Forelimb muscle (tissue), 1 donor: ENCODE measurements at places on chromosomes 3 and 15.
A peak's percentile ranks its signal among the peaks of the same experiment; 100 is the strongest.

GRCh38 chr15:62798536-62798935, 244.0 kb upstream of the TPM1 start:
- no peak for DNase-seq

- DNase-seq = no peak
Observed at GRCh38 chr15:36029606-36030210, 483.7 kb upstream of the DPH6 start.

GRCh38 chr3:49842843-49843517, 13.4 kb downstream of the TRAIP start:
- DNase-seq = no peak

DNA sequence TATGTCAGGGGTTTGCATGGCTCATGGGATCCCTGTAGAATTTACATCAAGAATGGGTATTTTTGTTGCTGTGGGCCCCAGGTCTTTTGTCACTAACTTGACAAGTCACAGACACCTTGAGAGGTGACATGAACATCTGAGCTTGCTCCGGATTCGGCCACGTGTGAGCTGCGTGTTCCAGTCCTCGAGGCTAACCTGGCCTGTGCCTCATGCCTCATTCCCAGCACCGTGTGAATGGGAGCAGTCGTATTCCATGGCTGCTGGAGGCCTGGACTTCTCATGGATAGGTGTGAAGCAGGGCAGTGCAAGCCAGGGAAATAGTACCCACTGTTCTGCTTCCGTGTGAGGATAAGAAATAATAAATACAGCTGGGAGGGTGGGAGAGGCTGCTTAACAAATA, 423.5 kb downstream of the OCA2 start:
- no peak for DNase-seq

DNA sequence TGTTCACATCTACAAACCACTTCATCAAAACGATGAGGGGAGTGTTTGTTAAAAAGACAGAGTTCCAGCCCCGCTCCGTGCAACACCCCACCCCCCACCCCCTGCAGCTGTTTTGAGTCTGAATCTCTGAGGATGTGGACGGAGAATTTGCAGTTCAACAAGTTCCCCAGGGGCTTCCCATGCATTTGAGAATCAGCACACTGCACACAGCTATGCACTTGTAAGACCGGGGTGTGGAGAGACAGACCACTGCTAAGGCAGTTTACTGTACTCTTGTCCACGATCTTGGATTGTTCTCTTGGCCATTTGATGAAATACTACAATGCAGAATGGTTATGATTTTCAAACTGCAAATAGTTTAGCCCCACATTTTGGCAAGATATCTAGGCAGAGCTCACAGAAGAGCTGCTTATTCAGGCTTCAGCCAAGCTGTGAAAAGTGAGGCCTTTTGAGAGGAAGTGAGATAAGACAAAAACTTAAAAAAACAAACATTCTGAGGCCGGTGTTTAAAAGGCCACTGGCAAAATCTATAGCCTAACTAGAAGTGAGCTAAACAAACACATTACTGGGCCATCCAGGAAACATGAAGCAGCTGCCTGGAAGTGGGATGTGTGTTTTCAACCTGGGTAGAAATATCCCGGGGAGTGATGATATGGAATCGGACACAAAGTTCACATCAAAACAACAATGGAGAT, 308.2 kb upstream of the ADAMTS9 start:
- DNase-seq = no peak

DNA sequence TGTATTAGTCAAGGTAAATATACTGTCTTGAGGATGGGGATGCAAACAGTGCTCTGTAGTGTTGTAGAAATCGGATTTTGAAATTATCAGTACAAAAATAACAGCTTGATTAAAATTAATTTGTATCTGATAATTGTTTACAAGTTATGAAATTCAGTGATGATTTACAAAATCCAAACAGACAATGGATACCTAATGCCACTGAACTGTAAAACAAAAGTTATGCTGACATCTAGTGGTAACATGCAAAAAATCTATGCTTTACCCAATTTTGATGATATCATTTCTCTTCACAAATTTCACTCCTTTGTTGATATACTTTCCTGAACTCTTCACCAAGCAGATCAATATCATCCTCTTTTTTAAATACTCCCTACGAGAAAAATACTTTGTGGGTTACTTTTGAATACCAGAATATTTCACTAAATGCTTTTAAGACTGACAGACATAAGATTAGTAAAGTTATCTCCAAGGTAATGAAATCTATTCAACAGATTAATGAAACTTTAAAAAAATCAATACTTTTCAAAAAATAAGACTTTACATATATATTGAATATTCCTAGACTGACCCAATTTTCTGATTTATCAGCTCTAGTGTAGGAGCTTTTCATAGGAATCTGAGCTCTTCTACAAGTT, 36.0 kb downstream of the MNS1 start:
- peak; percentile 9 for DNase-seq

DNA sequence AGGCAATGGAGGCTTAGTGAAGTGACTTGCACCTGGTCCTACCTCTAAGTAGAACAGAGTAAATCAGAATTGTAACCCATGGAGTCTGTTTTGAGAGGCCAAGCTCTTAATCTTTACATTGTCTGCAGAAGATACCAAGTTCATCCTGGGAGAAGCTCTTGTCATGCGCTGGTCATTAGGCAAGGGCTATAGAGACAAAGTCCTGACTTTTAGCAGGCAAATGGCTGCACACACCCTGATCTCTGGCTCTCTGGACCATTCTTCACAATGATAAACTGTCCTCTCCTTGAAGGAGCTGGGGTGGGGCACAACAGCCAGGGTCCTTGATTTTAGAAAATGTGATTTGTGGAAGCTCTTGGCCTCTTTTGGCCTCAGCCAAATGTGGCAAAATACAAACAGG, 65.4 kb downstream of the MCTP2 start:
- DNase-seq = no peak

GRCh38 chr3:114103858-114104257, 47.3 kb downstream of the QTRT2 start:
- DNase-seq = no peak

GRCh38 chr3:64081235-64081630, 57.9 kb upstream of the PSMD6 start:
- no peak for DNase-seq

GRCh38 chr3:43369404-43370292, 83.3 kb downstream of the SNRK start:
- no peak for DNase-seq

DNA sequence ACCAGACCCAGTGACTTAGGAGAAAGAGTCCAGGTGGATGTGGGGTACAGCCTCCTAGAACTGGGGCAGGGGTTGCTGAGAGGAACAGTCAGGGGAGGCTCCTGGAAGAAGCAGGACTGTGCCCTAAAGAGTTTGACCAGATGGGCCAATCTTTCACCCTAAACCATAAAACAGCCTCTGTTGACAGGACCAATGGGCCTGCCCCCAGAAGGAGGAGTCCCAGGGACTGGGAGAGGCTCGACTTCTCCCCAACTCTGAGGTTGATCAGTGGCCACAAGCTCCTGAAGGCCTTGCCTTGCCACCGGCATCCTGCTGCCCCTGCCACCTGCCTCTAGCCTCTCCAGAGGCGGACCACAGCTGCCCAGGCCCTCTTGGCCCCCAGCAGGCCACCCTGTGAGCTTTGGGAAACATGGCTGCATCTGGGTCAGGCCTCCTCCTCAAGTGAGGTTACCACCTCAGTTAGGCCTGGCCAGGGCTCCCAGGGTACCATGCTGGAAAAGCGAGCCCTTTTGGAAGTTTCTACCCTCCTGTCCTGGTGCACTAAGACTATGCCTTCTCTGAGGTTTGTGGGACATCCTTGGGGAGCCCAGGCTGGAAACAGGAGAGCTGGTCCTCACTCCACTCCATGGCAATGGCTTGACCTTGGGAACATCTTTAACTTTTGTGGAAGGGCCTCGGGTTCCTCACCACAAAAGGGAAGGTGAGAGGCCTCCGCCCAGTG, 2.8 kb downstream of the VIPR1 start:
- DNase-seq = no peak

- no peak for DNase-seq
Observed at GRCh38 chr15:37134244-37134643, 33.9 kb upstream of the MEIS2 start.

GRCh38 chr3:14847613-14848541, 29.1 kb downstream of the FGD5 start:
- DNase-seq = no peak

DNA sequence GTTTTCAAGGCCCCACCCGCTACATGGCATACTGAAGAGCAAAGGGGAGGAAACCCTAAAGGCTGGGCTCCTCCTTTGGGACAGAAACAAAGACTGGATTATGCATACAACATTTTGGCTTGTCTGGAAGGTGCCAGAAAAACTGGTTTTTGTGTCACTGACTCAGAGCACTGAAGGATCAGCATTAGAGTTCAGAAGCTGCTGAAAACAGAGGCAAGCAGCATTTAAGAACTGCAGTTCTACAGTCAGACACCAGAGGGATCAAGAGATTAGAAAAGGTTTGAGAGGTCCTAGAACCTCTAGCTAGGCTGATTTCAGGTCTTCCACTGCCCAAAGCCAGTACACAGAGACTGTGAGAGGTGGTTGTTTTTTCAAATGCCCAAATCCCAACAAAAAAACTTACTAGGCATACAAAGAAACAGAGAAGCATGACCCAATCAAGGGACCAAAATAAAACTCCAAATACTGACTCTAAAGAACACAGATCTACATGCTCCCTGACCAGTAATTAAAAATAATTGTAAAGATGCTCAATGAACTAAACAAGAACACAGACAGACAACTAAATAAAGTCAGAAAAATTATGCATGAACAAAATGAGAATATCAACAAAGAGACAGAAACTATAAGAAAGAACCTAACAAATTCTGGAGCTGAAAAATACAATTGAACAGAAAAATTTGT, 91.2 kb downstream of the SENP2 start:
- DNase-seq = peak; percentile 22

- DNase-seq = no peak
Observed at GRCh38 chr3:159239059-159239458, 437.2 kb downstream of the MFSD1 start.

DNA sequence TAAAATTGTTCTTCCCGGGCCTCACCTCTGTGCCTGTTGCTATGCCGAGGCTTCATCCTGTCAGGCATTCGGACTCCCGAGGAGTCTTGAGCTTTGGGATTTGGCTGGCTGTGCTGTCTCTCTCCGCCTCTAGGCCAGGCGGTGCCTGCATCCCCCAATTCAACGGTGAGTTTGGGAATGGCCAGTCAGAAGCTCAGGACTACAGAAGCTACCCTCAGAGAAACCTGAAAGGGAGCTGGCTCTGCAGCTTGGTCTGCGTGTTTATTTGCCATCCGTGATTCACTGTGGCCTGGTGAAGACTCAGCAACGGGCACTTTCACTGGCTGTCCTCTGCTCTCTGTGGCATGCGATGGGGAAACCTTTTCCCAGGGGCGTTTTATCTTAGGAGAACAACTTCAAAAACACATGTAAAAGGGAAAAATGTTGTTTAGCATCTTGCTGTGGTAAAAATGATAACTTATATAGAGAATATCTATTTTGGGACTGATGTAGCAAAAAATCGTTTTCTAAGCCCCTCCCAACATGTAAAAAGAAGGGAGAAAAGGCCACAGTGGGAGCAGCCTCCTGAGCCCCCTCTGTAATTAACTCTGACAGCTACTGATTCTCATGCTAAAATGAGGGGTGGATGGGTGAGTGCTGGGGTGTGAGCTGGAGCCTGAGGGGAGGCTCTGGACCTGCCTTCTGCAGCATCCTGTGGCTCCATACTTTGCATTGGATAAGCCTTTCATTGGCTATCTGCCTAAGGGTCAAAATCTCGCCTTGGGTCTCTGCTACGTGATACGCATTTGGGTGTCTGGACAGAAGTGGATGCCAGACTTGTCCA, 103.4 kb upstream of the KLHL25 start:
- DNase-seq = no peak

- DNase-seq = no peak
Observed at GRCh38 chr15:45362419-45362818, 15.9 kb downstream of the GATM start.

DNA sequence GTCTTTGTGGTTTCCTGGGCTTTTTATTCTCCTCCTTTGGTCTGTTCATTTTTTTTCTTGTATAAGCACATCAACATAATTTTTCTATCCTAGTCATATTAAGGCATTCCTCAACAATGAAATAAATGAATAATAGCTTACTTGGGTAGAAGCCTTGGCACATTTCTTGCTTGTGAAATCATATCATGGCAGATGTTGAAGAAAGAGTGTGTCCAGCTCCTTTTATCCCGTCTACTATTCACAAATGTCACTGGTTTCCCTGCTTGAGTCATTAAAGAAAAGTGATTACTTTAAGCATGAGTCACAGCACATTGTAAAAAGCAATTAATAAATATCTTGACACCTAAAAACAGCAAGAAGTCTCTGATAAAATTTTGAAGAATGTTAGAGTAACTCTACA, 42.1 kb downstream of the MINAR1 start:
- DNase-seq = no peak

DNA sequence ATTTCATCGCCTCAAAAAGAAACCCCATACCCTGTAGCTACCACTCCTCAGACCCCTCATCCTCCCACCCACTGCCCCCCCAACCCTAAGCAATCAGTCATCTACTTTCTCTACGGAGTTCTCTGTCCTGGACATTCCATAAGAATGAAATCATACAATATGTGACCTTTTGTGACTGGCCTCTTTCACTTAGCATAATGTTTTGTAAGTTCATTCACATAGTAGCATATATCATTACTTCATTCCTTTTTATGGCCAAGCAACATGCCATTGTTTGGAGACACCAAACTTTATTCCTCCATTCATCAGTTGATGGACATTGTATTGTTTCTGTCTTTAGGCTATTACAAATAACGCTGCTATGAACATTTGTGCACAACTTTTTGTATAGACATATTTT, 64.2 kb downstream of the TNIK start:
- DNase-seq = no peak

DNA sequence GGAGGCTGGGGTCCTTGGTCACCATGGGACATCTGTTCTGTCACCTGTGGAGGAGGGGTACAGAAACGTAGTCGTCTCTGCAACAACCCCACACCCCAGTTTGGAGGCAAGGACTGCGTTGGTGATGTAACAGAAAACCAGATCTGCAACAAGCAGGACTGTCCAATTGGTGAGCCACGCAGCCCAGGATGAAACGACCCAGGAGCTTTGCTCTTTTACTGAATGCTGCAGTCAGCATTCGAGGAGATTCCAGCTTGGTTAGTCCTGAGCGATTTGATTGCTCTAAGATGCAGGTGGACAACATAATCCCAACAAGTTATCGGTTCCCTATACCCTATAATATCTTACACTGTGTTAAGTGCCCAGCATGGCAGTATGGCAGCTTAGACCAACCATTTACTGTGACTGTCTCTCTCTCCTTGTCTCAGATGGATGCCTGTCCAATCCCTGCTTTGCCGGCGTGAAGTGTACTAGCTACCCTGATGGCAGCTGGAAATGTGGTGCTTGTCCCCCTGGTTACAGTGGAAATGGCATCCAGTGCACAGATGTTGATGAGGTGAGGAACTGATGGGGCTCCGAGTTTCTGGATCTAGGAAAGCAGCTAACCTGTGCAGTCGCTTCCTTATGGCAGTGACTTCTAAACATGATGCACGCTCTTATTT, 7.8 kb downstream of the THBS1 start:
- no peak for DNase-seq
